ENCODE measurements at places on chromosomes 12 and 14. TPM values are rescaled to one million over a fixed set of nuclear protein-coding genes. Genes with fewer than 3 reads are reported as not detected.

The CMKLR1 gene
- total RNA-seq = 0.13 TPM

The NTN4 gene
- total RNA-seq = 17.3 TPM

The NEUROD4 gene
- total RNA-seq = not detected

The CYP46A1 gene
- total RNA-seq = not detected

The COX8C gene
- not detected for total RNA-seq

The DNAI7 gene
- not detected for total RNA-seq

The FICD gene
- 5.7 TPM for total RNA-seq

The CBLN3 gene
- total RNA-seq = 5.3 TPM

The IRAK3 gene
- 20.9 TPM for total RNA-seq

The OTOGL gene
- total RNA-seq = not detected

The C12orf54 gene
- total RNA-seq = not detected

The NPFF gene
- 1.7 TPM for total RNA-seq

The SPIC gene
- total RNA-seq = not detected

The CFAP54 gene
- total RNA-seq = 2.6 TPM

The CLEC1B gene
- not detected for total RNA-seq

The KLRC2 gene
- not detected for total RNA-seq

The GPRC5A gene
- total RNA-seq = 35.4 TPM

The ASB2 gene
- total RNA-seq = not detected

The C14orf39 gene
- 0.78 TPM for total RNA-seq

The RNASE7 gene
- total RNA-seq = not detected

The TMEM117 gene
- 3.7 TPM for total RNA-seq

The NGB gene
- total RNA-seq = not detected

The ITGA7 gene
- 5.3 TPM for total RNA-seq

The CLEC9A gene
- total RNA-seq = not detected

The PLXNC1 gene
- total RNA-seq = 1.7 TPM

The SLC8A3 gene
- 1.4 TPM for total RNA-seq

The DPPA3 gene
- not detected for total RNA-seq

The AQP5 gene
- not detected for total RNA-seq

The PRB4 gene
- not detected for total RNA-seq

The MSI1 gene
- 0.78 TPM for total RNA-seq

The TCL1B gene
- not detected for total RNA-seq

The SCARB1 gene
- total RNA-seq = 63.1 TPM

The SLCO1A2 gene
- not detected for total RNA-seq

The GALNT16 gene
- total RNA-seq = 1.0 TPM

The GPRC5D gene
- not detected for total RNA-seq

The PRPH gene
- not detected for total RNA-seq

The DGKA gene
- total RNA-seq = 14.8 TPM

The MEG3 gene
- total RNA-seq = 75.1 TPM

The TOX4 gene
- total RNA-seq = 54.5 TPM

Measured in epithelial cell of alveolus of lung (primary cell).